ENCODE measurements at places on chromosomes 3 and 15.

GRCh38 chr3:126132751-126133511, 47.5 kb downstream of the ALDH1L1 start:
- no peak for DNase-seq

GRCh38 chr15:39110336-39110735, 470.5 kb upstream of the THBS1 start:
- DNase-seq: no peak

DNA sequence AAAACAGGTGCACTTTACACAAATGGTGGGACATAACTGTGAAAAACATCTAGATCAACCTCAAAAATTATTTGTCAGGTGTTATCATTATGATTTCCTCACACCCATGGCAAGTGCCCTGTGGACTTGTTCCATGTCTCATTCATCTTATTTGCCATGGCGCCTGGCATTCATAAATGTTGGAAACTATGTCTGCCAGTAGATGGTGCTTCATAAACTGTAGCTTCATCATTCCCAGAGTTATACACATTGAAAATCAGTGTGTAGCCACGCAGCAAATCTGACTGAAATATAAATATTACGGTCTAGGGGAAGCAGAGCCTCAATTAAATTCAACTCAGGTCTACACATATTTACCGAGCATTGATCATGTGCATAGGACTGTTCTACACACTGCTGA, 90.7 kb downstream of the IMPG2 start:
- no peak for DNase-seq

- no peak for DNase-seq
Measured at GRCh38 chr15:100039994-100040393, 301.8 kb downstream of the ADAMTS17 start.

DNA sequence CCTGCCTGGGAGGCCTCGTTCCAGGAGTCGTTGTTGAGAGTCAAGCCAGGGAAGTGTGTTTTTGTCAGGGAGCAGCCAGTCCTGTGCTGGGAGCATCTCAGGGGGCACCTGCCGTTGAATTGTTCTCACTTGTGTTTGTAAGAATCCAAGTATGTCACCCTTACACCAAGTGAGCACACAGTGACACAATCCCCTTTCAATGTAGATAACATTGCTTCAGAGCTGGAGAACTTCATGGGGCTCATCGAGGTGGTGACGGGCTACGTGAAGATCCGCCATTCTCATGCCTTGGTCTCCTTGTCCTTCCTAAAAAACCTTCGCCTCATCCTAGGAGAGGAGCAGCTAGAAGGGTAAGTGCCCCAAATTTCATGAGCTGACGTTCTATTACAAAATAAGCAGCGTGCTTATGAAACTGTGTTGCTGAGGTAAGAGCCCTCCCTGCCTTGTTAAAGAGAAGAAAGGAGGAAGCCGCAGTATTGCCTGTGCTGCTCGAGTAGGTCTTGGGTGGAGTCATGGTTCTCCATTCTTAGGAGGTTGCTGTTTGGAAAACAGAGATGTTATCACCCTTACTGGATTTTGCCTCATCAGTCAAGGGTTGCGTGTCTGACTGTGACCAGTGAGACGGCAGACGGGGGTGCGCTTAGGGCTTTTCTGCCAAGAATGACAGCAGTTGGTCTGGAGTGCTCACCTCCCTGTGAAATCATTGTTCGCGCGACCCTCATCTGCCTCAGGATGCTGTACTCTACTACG, 108.1 kb downstream of the PGPEP1L start:
- DNase-seq: no peak

DNA sequence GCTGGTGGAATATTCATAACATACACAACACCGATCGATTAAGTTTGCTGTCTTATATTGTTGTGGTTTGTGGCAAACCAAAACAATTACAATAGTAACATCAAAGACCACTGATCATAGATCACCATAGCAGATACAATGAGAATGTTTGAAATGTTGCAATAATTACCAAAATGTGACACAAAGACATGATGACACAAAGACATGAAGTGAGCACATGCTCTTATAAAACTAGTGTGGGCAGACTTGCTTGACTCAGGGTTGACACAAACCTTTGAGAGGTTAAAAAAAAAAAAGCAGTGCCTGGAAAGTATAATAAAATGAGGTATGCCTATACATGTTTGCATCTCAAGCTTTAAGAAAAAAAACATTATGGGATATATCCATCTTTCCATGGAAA, 130.3 kb downstream of the NR1I2 start:
- DNase-seq: no peak

- DNase-seq: no peak
Measured at GRCh38 chr3:138395865-138396751, 38.3 kb upstream of the ESYT3 start.

DNA sequence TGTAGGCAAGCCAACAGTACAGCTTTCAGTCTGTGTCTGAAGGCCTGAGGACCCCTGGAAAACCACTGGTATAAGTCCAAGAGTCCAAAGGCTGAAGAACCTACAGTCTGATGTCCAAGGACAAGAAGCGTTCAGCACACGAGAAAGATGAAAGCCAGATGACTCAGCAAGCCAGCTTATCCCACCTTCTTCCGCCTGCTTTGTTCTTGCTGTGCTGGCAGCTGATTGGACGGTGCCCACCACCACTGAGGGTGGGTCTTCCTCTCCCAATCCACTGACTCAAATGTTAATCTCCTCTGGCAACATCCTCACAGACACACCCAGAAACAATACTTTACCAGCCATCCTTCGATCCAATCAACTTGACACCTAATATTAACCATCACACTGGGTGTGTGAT, 59.0 kb upstream of the PDZRN3 start:
- no peak for DNase-seq

- DNase-seq: no peak
Measured at GRCh38 chr15:32956711-32957110, 237.8 kb downstream of the FMN1 start.

DNA sequence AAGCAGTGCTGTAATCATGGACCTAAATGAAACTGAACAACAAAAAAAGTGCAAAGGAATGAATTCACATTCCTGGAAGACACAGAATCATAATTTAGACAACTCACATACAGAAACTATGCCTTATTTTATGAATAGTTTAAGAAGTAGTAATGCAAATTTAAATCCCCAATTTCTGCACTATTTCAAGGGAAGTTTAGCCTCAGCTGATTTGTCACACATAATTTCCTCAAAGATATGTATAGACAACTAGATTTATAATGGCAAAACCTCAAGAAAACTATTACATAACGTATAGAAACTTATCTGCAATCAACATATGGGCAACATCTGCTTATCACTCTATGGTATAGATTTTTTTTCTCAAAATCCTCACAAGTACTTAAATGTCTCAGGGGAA, 7.8 kb upstream of the PTX3 start:
- no peak for DNase-seq

- no peak for DNase-seq
Measured at GRCh38 chr3:156750874-156751245, 75.3 kb upstream of the LEKR1 start.

GRCh38 chr15:38093931-38094330, 158.7 kb upstream of the SPRED1 start:
- DNase-seq: no peak

DNA sequence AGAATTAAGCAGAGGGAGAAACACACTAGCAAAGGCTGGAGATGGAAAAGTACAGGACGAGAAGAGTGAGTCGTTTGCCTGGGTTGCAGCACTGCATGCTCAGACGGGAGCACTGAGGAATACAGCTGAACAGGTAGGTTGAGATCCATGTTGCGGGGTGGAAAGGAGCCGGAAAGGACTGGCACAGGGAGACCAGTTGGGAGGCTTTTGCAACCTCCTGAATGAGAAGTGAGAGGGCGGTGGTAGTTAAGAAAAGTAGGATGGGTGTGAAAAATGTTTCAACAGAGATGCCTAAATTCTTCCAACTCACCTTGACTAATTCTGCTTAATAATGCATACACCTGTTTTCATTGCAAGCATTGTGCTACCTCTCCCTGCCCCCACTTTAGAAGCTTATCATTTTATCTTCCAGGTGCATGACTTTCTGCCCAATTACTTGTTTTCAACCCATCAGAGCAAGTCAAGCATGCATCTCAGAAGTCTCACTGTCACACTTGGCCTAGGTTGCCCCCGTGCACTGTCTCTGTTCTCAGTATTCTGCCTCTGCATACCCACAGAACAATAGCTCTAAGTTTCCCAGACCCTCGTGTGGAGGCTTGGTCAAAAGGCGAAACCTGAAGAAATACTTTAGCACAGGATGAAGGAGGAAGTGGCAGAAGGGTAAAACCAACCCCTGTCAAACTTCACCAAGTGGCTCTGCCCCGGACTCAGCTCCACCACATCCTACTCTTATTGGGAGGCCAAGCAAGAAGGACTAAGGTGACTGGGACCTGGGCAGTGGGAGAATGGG, 199.3 kb upstream of the BCL6 start:
- no peak for DNase-seq

GRCh38 chr3:177141899-177142646, 55.2 kb downstream of the TBL1XR1 start:
- no peak for DNase-seq

- no peak for DNase-seq
Measured at GRCh38 chr3:170179432-170179831, 2.1 kb downstream of the PHC3 start.

GRCh38 chr15:22227411-22228100, 147.2 kb downstream of the OR4M2 start:
- no peak for DNase-seq

GRCh38 chr3:132273036-132273435, 44.2 kb upstream of the ACP3 start:
- no peak for DNase-seq

- DNase-seq: no peak
Measured at GRCh38 chr3:67458896-67459530, 195.4 kb downstream of the SUCLG2 start.

- DNase-seq: no peak
Measured at GRCh38 chr3:14470461-14470860, 68.1 kb downstream of the SLC6A6 start.

- no peak for DNase-seq
Measured at GRCh38 chr3:121545049-121545573, 677 bp downstream of the POLQ start.

DNA sequence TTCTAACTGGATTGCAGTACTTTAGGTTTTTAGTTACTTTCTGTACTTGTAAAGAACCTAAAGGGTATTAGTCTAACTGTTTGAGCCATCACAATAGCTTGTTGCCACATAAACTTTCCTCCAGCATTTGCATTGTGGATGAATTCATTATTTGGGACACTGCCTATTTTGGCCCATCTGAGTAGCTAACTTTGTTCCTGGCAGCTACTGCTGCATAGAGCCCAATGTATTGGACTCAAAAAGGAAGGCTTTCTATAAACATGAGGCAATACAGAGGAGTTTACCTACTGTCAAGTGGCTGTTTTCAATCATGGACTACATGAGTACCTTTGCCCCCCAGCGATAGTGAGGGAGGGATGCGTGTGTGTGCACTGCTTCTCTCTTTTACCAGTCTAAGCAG, 1.9 kb downstream of the ROBO2 start:
- DNase-seq: no peak

DNA sequence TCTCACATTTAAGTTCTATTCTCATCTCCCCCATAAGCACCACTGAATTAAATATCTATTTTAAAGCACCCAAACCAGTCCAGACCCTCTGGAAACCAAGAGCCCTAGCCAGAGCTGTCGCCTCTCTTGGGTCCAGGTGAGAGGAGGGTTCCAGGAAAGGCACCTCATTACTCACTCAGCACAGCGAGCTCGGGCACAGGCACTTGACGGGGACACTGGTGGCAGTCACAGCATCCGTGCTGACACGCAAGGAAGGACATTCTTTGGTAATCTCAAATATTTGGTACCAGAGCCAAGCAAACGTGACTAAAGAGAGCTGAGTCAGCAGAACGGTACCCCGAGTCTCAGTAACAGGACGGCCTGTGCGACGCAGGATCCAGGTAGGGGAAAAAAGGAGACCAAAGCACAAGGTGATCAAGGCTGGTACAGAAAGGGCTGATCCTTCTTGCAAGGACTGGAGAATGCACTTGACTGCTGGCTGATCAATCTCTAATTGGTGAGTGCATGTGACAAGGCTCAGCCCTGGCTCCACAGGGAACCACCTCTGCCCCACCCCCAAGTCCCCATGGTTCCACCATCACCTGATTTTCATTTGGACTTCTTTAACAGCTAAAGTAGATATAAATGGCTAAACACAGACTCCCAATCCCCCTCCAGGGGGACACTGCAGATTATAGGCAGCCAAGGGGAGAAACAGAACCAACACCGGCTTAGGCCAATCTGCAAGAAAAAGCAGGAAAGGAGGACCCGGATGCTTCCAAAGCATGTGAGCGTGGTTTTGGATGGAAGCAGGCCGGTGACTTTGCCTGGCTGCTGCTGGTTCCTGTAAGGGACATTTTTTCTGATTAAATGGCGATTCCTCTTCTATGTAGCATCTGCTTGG, 61.4 kb downstream of the CHCHD6 start:
- no peak for DNase-seq

GRCh38 chr3:40876496-40876895, 322.8 kb upstream of the CTNNB1 start:
- no peak for DNase-seq

DNA sequence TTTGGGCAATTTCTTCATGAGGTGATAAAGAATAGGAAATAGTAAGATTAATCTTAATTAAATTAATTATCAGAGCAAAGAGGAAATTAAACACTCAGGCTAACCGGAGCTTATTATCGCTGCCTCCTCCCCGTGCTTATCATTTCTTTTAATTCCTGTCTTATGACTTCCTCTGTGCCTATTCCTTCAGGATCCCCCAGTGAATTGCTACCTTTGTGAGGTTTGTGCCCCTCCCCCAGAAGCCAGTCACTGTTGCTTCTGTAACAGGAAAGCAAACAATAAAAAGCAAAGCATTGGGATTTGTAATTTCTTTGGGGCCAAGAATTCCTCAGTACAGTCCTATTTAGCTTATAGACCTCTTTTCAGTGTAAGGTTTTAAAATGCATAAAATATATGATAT, 164.5 kb downstream of the CADPS start:
- DNase-seq: no peak
